ENCODE measurements at places on chromosomes 4 and X.

- DNase-seq, result no peak
Observed at GRCh38 chrX:68824565-68825125, 4.2 kb upstream of the EFNB1 start.

- DNase-seq, result no peak
Observed at GRCh38 chr4:87978681-87979080, 3.2 kb downstream of the SPP1 start.

DNA sequence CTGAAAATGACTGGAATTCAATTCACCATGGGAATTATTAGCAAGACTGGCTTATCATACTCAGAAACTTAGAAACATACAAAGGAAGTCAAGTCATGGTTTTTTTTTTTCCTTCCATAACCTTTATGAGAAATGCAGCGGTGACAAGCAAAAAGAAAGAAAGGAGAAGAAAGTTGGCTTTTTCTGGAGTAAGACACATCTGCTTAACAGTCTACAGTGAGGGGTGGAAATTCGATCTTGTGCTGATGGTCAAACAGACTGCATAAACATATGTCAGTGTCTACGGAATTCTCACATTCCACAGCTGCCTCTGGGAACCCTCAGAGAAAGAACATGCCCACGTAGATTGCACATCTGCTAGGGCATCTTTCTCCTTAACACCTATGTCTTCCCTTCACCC is 54.6 kb downstream of the PROM1 start:
- no peak for DNase-seq

GRCh38 chr4:105765690-105766407 is 57.3 kb downstream of the GSTCD start:
- DNase-seq, result no peak

GRCh38 chr4:16659079-16659478 is 239.4 kb downstream of the LDB2 start:
- no peak for DNase-seq

DNA sequence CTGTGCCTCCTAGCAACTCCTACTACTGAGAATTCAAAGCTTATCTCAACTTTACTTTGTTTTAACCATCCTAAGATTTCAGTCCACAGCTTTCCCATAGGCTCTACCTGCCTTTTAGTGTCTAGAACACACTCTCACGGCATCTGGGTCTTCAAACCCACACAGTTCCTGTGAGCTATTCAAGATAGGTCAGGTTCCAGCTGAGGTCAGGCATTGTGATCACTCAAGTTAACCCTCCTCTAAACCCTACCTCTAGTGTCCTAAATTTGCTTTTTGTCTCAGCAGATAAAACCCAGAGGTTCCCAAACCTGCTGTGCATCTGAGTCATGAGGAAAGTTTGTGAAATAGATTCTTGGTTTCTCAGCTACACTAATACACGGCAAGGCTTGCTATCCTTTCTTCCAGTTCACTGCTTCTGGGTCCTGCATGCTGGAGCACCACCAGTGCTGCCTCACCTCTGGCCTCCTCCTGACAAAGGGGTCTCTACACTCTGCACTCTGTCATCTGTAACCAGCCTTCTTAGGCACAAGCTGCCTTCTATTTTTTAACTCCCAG is 324.6 kb upstream of the MAGEB2 start:
- no peak for DNase-seq

- DNase-seq, result no peak
Observed at GRCh38 chr4:155403886-155404285, 27.1 kb upstream of the MAP9 start.

DNA sequence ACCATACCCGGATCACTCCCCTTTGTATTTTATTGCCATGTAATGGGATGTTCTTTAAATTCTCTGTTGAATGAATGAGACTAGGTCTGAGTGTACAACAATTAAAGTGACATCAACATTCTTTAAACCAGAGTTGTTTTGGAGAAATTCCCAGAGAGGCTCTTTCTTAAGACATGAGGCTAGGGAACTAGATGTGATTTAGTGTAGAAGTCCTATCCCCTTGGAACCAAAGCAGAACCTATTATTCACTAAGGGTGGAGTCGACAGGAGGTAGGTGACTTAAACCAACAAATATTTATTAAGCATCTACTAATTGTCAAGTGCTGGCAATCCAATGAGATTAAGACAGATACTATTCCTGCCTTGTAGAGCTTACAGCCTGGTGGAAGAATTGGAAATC is 1.7 kb downstream of the EIF1AX start:
- no peak for DNase-seq

GRCh38 chr4:85744950-85745349 is 270.0 kb downstream of the ARHGAP24 start:
- no peak for DNase-seq

- DNase-seq, result no peak
Observed at GRCh38 chr4:168787801-168788595, 222.1 kb downstream of the CBR4 start.

- no peak for DNase-seq
Observed at GRCh38 chr4:38499101-38499500, 164.9 kb upstream of the KLF3 start.

DNA sequence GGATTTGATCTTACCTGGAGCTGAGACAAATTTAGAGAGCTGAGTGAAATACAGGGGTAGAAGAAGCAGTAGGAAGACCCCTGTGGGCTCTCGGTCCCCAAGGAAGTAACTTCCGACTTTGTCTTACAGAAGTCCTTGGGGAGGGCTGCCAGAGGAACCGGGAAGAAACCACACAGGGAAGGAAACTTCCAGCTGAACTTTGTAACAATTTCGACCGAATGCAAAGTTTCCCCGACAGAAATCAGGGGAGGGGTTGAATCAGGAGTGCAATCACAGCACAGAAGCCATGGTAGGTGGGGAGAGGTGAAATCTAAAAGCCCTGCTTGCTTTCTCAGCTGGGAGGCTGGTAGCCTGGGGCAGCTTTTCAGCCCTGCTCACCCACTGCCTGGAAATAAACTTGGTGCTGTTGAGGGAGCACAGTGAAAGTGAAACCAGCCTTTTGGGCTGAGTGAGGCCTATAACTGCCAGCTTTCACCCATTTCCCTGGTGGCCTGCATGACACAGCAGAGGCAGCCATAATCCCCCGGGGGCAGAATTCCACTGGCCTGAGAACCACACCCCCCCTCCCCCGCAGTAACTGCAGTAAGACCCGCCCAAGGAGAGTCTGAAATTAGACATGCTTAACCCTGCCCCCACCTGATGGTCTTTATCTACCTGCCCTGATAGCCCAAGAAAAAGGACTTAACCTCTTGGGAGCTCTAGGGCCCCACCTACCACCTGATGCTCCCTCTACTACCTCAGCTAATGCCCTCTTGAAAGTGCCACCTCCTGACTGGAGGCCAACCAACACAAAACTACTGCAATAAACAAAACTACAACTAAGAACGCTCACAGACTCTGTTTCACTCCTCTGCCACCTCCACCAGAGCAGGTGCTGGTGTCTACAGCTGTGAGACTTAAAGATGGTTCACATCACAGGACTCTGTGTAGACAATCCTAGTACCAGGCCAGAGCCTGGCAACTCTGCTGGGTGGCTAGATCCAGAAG is 248.2 kb downstream of the PARM1 start:
- no peak for DNase-seq

GRCh38 chr4:108825737-108826136 is 62.9 kb upstream of the ETNPPL start:
- DNase-seq, result no peak

DNA sequence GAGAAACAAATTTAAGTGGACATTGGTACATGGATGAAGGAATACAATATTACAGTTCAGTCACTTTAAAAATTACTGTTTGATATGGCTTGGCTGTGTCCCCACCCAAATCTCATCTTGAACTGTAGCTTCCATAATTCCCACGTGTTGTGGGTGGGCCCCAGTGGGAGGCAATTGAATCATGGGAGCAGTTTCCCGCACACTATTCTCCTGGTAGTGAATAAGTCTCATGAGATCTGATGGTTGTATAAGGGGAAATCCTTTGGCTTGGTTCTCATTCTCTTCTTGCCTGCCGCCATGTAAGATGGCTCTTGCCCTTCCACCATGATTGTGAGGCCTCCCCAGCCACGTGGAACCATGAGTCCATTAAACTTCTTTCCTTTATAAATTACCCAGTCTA is 804.2 kb upstream of the FRG1 start:
- DNase-seq, result no peak

GRCh38 chrX:40152741-40153344 is 55.1 kb upstream of the BCOR start:
- DNase-seq, result no peak

DNA sequence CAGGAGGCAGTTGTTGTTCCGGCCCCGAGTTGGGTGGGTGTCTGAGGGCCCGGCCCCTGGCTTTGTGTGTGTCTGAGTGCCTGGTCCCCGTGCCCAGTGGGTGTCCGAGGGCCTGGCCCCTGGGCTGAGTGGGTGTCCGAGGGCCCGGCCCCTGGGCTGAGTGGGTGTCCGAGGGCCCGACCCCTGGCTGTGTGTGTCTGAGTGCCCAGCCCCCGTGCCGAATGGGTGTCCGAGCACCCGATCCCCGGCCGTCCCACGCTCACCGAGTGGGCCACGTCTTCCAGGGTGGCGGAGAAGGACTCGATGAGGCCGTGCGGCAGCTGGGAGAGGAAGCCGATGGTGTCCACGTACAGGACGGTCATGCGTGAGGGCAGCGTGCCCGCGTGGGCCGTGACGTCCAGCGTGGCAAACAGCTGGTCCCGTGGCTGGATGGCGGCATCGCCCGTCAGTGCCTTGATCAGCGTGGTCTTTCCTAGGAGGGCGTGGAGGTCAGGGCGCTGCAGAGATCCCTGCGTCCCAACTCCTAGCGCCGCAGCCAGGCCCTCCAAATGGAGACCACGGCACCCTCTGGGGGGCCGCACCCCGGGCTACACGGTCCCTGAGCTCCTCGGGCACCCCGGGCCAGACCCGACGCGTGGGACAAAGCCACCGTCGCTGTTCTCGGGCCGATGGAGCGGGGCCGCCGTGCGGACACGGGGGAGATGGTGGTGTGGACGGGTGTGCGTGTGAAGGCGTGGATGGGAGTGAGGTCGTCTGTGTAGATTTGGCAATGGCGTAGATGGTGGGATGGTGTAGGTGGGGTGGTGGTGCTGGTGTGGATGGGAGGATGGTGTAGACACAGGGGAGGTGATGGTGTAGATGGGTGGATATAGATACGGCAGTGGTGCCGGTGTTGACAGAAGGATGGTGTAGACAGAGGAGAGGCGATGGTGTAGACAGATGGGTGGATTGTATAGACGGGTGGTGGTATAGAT is 7.2 kb downstream of the GTPBP6 start:
- no peak for DNase-seq

DNA sequence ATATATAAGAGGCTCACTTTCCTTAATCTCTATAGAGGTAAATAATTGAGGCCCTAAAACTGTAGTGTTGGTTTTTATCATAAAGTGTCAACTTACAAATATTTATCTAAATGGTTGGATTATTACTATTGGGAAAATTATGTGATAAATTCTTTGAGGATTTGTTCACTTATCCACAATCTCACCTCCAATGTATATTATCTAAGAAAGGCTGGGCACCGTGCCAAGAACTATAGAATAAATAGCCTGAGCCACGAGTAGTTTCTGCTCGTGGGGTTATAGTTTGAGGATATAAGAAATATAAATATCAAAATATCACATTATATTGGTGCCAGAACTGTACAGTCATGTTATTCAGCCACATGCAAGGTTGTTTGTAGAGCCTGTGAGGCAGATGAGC is 177.9 kb downstream of the VEGFC start:
- DNase-seq, result no peak

Data from activated CD8-positive, alpha-beta T cell treated with anti-CD3 and anti-CD28 coated beads, Interleukin-2, amount 10 ng/mL, durations not matched to agents 7 days and 5 days (primary cell).